ENCODE measurements at places on chromosomes 11 and 22.
A peak's percentile ranks its signal among the peaks of the same experiment; 100 is the strongest.

GRCh38 chr22:38465673-38466490, 2.0 kb upstream of the KDELR3 start:
- no peak for DNase-seq

DNA sequence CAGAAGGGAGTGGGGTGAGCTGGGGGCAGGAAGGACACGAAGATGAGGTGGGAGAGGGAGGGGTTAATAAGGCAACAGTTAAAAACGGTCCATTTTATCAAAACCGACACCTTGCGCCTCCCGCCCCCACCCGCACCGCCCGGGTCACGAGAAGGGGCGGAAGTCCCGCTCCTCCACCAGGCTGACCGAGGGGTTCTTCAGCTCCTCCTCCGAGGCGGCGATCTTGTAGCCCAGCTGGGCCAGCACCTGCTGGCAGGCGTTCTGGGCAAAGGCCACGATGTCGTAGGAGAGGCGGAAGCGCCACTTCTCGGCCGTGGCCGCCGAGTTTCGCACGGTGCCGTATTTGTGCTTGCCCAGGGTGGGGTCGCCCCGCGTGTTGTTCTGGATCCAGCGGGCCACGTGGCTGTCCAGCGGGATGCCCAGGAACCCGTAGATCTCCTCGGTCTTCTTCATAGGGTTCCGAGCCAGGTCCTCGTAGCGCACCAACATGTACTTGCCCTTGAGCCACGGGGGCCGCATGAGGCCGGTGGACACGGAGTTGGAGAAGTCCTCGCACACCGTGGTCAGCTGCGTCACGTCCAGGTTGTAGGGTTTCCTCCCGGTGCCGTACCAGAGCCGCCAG, 15.8 kb downstream of the CHST1 start:
- DNase-seq, result no peak

GRCh38 chr11:46977038-46977813, 40.7 kb downstream of the CSTPP1 start:
- no peak for DNase-seq

DNA sequence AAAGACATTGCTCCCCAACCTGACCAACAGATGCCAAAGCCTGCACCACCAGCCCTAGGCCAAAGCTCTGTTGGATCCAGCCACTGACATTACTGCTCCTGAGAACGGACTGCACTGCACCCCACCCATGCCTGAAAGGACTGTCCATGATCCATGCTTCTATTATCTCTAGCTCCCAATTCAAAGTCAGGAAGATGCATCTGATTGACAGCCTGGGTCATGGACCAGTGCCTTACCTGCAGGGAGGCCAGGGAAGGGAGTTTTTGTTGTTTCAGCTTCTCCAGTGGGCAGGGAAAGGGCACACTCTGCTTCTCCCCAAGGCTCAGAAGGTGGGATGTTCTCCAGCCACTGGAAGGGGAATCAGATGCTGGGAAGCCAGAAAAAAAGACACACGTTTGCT, 4.8 kb upstream of the PRDM11 start:
- DNase-seq, result no peak

DNA sequence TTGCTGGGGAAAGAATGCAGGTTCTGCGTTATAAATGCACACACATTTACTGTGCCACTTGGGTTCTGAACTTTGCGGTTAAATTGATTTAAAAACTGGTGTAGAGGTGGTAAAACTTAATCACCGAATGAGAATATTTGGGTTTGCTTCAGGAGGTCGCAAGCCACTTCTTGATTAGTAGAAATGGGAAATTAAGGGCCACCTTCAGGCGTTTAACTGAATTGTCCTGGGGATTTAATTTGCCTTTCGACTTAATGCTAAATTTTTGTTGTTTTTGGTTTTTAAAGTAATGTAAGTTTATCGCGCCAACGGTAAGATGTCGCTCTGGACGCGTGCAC, 459 bp upstream of the NCR3LG1 start:
- no peak for DNase-seq

- no peak for DNase-seq
These were observed 92.5 kb downstream of the RELT start for GRCh38 chr11:73468590-73469161.

DNA sequence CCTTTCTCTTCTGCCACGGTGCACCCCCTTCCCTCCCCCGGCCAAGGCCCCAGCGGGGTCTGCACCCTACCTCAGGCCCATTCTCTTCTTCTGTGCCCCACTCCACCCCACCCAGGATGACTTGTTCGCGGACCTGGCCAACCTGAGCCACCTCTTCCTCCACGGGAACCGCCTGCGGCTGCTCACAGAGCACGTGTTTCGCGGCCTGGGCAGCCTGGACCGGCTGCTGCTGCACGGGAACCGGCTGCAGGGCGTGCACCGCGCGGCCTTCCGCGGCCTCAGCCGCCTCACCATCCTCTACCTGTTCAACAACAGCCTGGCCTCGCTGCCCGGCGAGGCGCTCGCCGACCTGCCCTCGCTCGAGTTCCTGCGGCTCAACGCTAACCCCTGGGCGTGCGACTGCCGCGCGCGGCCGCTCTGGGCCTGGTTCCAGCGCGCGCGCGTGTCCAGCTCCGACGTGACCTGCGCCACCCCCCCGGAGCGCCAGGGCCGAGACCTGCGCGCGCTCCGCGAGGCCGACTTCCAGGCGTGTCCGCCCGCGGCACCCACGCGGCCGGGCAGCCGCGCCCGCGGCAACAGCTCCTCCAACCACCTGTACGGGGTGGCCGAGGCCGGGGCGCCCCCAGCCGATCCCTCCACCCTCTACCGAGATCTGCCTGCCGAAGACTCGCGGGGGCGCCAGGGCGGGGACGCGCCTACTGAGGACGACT, 15.9 kb downstream of the RTN4RL2 start:
- DNase-seq, result no peak

- DNase-seq, result no peak
These were observed 1.6 kb downstream of the DEAF1 start for GRCh38 chr11:693415-693831.

DNA sequence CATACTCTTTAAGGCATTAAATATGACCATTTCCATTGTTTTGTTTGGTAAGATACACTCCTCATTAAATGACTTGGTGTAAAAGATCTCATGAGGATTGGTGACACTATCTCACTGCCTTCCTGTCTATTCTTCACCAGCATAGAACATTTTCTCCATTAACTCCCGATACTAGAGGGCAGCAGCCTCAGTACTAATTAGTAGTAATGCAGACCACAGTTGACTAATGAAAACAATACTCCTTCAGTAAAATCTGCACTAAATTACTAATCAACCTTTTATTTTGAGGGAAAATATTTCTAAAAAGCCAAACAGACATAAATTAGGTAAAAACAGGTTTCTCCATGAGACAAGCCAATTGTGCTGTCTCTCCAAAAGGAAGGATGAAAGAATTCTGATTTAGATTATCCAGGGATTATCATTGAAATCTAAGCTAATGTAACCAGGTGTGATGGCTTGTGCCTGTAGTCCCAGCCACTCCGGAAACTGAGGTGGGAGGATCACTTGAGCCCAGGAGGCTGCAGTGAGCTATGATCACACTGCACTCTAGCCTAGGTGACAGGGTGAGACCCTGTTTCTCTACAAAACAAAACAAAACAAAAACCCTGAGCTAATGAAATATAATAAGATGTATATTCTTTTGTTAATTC, 9.4 kb downstream of the PGM2L1 start:
- peak; percentile 80 for DNase-seq

DNA sequence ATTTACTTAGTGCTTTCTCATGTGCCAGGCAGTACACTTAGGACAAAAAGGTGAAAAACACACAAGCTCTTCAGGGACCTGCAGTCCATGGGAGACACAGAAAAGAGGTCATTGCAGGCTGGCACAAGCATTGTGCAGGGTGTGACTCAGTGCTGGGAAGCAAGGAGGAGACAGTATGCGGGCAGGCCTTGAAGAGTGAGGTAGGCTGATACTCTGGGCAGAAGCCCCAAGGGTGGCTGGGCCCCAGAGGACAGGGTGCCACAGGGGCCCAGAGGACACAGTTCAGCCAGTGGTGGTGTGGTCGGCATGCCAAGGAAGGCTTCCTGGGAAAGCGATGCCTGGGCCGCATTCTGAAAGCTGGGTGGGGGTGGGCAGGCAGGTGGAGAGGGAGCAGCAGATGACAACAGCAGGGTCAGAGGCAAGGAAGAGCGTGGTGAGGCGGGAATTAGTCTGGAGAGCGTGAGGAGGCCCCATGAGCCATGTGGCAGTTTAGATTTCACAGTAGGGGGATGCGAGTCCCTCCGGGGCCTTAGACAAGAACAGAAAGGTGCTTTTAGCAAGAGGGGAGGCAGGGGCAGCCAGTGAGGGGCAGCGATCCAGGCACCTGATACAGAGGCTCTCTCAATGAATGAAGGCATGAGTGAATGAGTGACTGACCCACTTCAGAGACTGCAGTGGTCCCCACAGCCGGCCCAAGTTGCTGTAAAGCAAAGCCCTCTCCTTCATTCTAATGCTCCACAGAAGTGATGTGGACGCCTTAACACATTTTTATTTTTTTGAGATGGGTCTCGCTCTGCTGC, 6.8 kb downstream of the C11orf24 start:
- DNase-seq, result no peak

DNA sequence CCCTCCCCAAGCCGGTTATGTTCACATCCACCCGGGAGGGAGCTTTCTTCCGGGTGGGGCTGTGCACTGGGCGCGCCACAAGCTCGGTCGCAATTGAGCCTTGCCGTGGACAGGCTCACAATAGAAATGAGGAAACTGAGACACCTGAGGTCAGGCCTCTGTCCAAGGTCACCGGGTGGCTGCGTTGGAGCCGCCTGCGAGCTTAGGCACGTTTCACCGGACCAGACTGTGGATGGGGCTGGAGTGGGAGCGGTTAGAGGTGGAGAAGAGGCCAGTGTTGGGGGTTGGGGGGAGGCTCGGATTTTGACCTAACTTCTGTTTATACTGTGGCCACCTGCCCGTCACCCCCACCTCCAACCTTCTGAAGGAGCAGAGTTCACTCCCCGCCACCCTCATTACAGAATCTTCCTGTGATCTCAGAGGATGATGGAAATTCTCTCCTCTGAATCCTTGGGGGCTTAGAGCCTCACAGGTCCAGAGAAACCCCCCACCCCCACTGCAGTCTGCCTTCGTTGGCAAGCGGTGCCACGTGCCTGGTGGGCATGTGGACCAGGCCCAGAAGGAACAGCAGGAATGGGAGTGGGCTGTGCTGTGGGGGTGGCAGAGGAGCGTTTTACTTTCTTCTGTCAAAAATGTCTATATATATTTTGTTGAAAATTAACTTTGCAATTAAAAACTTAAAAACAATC, 631 bp upstream of the NPTXR start:
- DNase-seq, result no peak

DNA sequence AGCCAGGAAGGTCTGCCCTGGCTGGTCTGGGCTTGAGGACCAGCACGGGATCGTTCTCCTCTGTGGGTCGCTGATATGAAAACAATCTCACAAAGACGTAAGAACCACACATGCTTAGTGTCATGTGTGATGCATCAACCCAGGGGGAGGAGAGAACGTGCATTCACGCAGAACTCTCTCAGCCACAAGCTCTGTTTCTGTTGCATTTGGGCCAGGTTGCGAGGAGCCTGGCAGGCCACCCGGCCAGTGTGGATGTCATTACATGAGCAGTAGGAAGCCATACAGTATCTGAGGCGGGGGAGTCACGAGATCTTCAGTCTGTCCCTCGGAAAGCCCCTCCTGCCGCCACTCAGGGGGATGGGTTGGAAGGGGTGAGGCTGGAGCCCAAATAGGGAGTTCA, 53.1 kb upstream of the KCNQ1OT1 start:
- no peak for DNase-seq

- no peak for DNase-seq
These were observed 20.0 kb downstream of the CD6 start for GRCh38 chr11:60991457-60991856.

- no peak for DNase-seq
These were observed 1046.2 kb downstream of the OPCML start for GRCh38 chr11:132486060-132486459.

- DNase-seq, result no peak
These were observed 72.4 kb upstream of the TMEM45B start for GRCh38 chr11:129743112-129743815.

- DNase-seq, result no peak
These were observed 47.8 kb downstream of the PPP2R1B start for GRCh38 chr11:111718436-111718835.

- DNase-seq, result no peak
These were observed 7.9 kb downstream of the MUC6 start for GRCh38 chr11:1028616-1029015.

- DNase-seq, result peak; percentile 53
These were observed 7.2 kb upstream of the EHD1 start for GRCh38 chr11:64885367-64886286.

GRCh38 chr22:38201711-38202436, at the start of gene MAFF:
MAFF (plus strand) TSS chr22:38201994; CDS start chr22:38213854, 11,860 bp downstream.
- peak; percentile 89 for DNase-seq

- no peak for DNase-seq
These were observed 411.8 kb downstream of the CTTN start for GRCh38 chr11:70810133-70810532.

DNA sequence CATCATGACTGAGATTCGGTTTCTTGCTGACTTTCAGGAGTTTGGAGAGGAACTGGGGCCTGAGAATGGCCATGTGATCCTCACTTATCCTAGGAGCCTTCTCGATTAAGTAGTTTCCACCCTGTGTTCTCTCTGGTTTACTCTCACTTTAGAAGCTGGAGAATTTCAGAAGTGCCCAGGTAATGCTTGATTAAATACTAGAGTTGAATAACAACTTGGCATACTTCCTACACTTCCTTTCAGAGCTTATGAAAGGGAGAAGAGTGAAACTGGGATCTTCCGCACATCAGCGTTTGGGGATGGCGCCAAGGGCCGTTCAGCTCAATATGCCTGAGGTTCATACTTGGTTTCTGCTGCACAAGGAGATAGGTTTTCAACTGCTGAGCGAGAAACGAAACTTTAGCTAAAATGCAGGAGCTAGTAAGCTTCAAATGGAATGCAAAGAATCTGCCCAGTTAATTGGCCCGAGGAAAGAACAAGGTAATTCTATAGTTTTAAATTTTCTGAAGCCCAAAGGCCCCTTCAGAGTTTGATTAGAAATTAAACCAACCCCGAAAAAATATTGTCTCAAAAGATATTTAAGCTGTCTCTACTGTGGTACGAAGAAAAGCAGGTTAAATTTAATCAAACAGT, 823 bp upstream of the MUC15 start:
- no peak for DNase-seq

- DNase-seq, result no peak
These were observed 17.7 kb downstream of the HTR3A start for GRCh38 chr11:113992459-113993110.

DNA sequence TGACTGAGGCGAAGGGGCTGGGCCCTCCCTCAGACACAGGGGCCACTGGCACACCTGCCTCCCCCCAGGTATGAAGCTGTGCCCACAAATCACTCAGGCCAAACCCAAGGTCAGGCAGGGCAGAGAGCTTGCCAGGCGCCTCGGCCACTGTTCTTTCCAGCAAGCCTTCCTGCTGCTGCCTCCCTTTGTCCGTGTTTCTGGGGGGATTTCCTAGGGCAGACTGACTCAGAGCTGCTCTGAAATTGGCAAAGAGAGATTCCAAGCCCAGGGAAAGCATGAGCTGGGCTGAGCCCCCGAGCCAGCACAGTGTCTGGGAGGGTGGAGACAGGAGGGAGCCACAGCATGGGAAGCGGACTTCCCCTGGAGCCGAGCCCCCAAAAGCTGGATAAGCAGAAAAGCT, 33.2 kb downstream of the PPP2R1B start:
- no peak for DNase-seq

- DNase-seq, result no peak
These were observed 47.0 kb upstream of the ACCSL start for GRCh38 chr11:44000731-44001130.
